Epithelial cell of esophagus (primary cell): ENCODE measurements at places on chromosomes 5 and 9.
A peak's percentile ranks its signal among the peaks of the same experiment; 100 is the strongest.

- DNase-seq = no peak
These were observed 15.2 kb upstream of the SLC35D2 start for GRCh38 chr9:96398582-96399324.

GRCh38 chr9:976258-976942, at the start of gene DMRT3:
Gene DMRT3, plus strand, starts transcription at chr9:976655. Its CDS starts 347 bp downstream, at chr9:977002.
- DNase-seq = peak; percentile 36

DNA sequence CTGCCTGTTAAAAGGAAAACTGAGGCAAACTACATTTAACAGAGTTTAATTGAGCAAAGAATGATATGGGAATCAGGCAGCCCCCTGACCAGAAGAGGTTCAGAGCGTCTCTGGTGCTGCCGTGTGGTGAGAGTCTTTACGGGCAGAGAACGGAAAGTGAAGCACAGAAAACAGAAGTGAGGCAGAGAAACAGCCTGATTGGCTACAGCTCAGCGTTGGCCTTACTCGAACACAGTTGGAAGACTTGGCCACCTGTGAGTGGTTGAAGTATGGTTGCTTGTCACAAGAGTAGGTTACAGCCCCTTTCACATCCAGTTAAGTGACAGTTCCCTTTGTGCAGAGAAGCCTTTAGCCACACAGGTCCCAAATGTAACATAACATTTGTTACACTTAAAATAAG, 16.9 kb upstream of the FBP1 start:
- DNase-seq = no peak

DNA sequence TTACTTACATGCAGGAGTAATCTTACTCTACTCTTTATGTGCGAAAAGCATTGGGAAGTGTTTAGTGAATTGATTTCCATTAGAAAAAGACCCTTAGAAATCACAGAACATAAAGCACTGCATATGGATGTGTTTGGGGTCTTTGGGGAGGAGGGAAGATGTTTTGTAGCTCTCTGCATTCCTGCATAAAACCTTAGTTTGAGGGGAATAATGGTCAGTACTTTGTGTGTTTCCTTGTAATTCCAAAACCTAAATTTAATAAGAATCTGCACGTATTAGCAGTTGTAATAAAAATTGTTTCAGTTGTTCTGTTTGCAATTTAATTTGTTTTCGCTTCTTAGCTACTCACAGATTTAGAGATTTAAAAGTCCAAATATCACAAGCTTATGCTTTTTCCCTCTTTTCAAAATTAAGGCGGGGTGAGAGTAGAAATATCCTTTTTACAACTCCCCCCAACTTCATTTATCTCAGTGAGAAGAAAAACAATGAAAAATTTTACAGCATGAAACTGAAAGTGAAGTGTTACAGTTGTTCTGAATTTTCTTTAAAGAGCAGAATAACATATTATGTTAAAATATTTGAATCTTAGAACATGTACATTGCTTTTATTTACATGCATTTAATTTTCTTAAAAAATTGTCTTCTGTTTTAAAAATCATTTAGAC, 143.8 kb downstream of the SMARCA2 start:
- DNase-seq = no peak

GRCh38 chr5:174708476-174709207, 15.7 kb upstream of the MSX2 start:
- DNase-seq = no peak

- DNase-seq = peak; percentile 64
These were observed 59.9 kb downstream of the ZFAND5 start for GRCh38 chr9:72305102-72305546.

DNA sequence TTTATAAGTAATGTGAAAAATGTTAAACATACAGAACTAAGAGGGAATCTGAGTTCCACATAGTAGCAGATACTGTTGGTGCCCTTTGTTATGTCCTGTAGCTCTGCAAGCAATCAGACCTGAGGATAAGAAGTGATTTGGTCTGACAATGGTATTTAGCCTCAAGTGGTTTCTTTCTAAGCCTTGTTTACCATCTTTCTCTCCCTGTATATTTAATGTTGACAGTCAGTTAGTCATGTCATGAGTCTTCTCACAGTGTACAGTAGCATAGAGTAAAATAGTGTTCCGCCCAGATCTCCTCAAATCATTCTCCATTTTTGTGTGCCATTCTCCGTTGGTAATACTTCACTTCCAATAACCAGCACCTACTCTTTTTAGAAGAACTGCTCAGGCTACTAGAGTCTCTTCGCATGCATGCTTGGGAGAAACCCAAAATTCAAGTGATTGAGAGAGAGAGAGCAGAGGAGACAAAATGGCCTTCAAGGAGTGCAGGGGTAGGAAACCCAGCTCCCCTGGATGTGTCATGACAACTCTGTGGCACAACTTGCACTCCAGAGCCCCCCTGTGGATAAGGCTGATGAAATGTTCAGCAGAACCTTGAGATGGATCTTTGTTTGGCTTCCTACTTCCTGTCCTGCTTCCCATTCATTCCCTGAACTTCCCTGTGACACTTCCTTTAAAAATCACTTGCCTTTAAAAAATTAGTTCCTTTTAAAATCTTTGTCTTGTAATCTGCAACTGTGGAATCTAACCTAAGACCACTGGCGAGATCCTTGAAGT, 129.2 kb upstream of the FST start:
- DNase-seq = peak; percentile 63

DNA sequence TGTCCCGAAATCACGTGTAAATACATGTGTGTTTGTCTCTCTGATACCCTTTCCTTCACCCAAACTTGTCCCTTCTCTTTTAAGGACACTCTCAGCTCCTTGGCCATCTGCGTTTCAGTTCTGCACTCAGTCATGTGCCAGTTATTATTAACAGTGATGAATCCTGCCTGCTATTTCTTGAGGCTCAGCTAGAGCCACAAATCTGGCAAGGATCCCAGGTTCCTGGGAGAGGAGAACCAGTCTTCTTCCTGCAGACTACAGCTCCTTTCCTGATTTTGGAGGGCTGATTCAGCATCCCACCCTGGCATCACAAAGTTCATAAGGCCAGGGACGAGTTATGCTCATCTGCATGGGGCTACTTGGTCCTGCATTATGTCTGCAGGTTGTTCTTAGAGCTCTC, 5.6 kb downstream of the MAMDC2 start:
- peak; percentile 75 for DNase-seq

DNA sequence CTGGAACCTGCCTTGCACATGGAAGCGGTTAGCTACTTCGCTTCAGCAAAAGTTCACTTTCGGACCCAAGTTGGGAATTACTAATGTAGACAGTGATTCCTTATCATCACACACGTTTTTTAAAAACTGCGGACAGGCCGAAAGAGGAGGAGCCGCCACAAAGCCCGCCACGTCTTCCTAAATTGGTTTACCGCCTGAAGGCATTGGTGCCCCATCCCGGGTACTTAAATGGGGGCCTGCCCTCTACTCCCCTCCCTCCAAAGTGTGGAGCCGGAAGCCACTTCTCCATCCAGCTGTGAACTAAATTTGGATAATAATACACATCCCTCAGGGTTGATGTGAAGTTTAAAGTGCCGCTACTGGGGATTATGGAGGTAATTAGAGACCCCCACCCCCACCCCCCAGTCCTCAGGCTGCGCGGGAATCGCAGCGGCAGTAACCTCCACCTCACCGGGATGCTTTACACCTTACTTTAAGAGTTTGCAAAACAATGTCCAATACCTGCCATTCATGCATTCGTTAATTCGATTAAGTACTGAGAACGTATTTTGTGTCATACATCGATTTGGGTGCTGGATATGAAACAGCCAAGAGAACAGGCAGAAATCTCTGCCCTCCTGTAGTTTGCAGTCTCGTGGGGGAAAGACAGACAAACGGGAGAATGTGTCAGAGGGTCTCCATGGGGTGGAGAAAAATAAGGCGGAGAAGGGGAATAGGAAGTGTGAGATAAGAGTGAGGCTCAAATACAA, 937 bp upstream of the MACROH2A1 start:
- no peak for DNase-seq

- no peak for DNase-seq
These were observed 14.7 kb upstream of the TDRD7 start for GRCh38 chr9:97397220-97397619.

GRCh38 chr9:20441711-20442423, 180.4 kb downstream of the MLLT3 start:
- DNase-seq = no peak

DNA sequence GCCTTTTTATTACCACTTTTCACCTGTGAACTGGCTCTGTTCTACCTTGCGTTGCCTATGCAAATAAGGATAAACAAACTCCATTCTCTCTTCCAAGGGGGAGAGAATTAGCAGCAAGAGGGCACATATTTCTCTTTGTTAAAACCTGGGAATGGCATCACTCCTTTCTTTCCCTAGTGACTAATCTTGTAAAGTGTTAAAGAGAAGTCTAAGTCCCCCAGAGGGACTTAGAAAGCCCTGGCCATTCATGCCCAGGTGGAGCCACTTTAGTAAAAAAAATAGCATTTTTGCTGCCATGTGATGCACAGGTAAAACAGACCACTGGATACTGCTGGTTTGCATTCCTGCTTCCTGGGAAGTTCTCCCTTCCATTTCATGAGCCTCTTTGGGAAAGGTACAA, 148.4 kb downstream of the MAN2A1 start:
- DNase-seq = no peak

DNA sequence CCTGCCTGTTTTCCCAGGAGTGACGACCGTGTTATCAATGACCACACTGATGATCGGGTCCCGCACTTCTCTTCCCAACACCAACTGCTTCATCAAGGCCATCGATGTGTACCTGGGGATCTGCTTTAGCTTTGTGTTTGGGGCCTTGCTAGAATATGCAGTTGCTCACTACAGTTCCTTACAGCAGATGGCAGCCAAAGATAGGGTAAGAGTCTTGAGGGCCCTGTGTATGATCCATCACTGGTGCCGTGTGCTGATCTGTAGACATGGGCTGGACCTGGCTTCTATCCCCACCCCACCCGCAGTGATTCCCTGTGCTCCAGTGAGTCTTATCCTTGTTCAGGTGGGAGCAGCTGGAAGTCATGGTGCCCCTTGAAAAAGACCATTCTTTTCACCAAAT, 26.0 kb downstream of the GABRP start:
- peak; percentile 77 for DNase-seq

- peak; percentile 88 for DNase-seq
These were observed 60.8 kb downstream of the SH3TC2 start for GRCh38 chr5:149002053-149002452.

DNA sequence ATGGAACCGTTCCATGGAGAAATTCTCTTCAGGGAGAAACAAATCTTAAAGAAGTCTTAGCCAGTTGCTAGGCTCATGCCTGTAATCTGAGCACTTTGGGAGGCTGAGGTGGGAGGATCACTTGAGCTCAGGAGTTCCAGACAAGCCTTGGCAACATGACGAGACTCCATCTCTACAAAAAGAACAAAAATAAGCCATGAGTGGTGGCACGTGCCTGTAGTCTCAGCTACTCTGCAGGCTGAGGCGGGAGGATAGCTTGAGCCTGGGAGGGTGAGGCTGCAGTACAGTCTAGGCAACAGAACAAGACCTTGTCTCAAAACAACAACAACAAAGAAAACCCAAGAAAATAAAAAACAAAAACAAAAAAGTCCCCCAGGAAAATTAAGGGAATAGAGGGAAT, 8.2 kb downstream of the HSPB3 start:
- DNase-seq = no peak

GRCh38 chr5:107474716-107475489, 195.8 kb downstream of the EFNA5 start:
- peak; percentile 86 for DNase-seq

- no peak for DNase-seq
These were observed 22.4 kb upstream of the RASGRF2 start for GRCh38 chr5:80937584-80938356.

GRCh38 chr5:168676501-168676900, 97.3 kb upstream of the PANK3 start:
- peak; percentile 48 for DNase-seq

- no peak for DNase-seq
These were observed 27.6 kb downstream of the RAPGEF6 start for GRCh38 chr5:131607418-131607817.

- no peak for DNase-seq
These were observed 6.1 kb upstream of the CSF2 start for GRCh38 chr5:132067451-132067850.

- DNase-seq = no peak
These were observed 4.2 kb downstream of the PTRH1 start for GRCh38 chr9:127711226-127711701.

DNA sequence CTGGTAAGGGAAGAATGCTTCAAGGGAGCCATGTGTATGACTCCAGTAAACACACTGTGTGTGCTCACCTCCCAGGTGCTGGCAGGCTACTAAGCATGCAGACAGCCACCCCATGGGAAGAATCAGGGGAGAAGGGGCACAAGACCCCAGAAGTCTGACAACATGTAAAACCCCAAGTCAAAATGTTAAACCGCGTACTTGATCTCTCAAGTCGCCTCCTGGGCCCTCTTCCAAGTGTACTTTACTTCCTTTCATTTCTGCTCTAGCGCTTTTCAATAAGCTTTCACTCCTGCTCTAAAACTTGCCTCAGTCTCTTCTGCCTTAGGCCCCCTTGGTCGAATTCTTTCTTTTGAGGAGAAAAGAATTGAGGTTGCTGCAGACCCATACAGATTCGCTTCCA, 31.3 kb downstream of the DAPK1 start:
- no peak for DNase-seq

GRCh38 chr5:9838916-9839315, 208.8 kb upstream of the TAS2R1 start:
- no peak for DNase-seq

DNA sequence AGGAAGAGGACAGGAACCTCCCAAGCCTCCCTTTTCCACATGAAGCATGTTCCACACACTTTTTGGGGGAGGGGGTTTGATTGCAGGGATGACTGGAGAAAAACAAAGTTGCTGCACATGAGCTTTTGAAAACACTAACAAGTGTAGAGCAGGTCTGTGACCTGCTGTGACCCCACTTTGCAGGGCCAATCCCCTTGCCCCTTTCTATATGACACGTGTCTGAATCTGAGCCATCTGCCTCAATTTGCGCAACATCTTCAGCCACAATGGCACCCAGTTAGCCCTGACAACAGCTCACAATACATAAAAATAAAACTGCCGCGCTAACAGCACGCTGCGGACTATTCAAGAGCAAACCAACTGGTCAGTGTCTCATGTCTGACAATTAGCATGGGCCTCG, 227.8 kb upstream of the TBCA start:
- DNase-seq = no peak

GRCh38 chr9:77922591-77922990, 109.0 kb downstream of the GNAQ start:
- DNase-seq = no peak

- no peak for DNase-seq
These were observed 48.5 kb downstream of the RFX3 start for GRCh38 chr9:3477236-3477834.

GRCh38 chr5:42423285-42424165, at the start of gene GHR:
Gene GHR, plus strand, starts transcription at chr5:42423439. Its CDS starts 142,436 bp downstream, at chr5:42565875.
- peak; percentile 93 for DNase-seq

DNA sequence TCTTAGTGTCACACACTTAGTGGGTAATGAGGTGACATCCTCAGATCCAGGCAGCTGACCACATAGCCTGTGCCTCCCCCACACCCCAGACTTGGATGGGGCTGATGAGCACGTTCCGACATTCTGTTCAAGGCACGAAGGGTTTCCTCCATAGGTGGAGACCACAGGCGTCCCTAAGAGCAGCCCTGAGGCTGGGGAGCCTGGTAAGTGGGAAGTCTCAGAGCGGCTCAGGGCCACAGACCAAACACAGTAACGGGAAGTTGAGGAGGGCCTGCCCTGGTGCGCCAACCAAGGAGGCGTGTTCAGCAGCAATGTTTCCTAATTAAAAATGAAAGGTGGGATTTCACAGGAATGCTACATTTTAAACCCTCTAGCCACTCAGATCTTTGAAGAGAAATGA, 102.3 kb upstream of the PHYKPL start:
- no peak for DNase-seq
